ENCODE measurements at places on chromosomes 1 and 21.

DNA sequence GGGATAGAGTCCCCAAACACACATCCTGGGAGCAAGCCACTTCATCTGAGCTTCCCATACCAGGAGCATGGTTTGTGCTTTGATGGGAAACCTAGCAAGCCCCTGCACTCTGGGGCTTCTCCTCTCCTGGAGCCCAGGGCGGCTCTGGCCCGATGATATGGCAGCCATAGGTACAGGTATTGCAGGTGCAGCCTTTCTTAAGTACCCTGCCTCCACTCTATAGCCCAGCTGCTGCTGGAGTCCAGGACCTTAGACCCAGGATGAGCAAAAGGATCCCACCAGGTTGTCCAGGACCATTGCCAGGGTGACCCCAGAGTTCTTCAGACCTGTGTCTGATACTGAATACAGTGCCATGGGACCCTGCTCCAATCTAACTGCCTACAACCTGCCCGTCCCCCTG, 4.2 kb downstream of the C1orf226 start:
- no peak for DNase-seq

DNA sequence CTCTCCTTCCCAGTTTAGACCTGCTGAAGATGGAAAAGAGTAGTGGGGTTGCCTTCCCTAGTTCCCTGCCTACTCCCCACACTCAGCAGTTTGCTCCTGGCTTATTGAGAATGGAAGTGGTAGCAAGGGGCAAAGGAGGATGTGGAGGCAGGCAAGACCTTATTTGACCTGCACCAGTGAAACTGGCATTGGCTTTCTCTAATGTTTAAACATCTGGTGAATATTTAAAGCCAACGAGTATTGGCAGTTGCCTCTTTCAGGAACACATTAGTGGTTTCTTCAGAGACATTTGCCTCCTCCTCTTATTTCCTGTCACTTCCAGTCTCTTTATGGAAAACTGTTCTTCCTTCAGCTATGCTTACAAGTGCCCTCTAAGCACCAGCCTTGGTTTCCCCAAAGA, 62.4 kb upstream of the VAV3 start:
- no peak for DNase-seq

DNA sequence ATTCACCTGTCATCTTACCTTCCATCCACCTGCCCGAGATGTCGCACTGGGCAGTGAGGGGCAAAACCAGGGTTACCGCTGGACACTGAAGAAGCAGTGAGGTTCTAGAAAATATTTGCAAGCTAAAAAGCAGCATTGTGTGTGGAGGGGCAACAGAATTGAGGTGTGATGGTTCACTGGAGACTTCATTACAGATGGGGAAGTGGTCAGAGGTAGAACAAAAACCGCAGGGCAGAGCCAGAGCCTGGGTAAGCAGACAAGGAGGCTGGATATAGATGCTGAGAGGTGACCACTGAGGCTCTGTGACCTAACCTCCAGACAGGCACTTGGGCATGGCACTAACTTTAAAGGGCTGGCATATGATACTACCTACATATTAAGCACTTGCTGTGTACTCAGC, 363.9 kb upstream of the PROX1 start:
- no peak for DNase-seq

DNA sequence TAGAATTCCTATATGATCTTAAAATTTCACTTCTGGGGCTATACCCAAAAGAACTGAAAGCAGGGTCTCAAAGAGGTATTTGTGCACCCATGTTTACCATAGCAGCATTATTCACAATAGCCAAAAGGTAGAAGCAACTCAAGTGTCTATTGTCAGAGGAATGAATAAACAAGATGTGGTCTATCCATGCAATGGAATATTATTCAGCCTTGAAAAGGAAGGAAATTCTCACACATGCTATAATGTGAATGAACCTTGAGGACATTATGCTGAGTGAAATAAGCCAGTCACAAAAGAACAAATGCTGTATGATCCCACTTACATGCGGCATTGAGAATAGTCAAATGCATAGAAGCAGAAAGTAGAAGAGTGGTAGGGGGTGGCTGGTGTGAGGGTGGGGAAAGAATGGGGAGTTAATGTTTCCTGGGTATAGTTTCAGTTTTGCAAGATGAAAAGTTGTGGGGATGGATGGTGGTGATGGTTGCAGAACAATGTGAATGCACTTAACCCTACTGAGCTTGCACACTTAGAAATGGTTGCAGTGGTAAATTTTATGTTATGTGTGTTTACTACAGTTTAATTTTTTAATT, 122.4 kb downstream of the TOMM20 start:
- DNase-seq = no peak

DNA sequence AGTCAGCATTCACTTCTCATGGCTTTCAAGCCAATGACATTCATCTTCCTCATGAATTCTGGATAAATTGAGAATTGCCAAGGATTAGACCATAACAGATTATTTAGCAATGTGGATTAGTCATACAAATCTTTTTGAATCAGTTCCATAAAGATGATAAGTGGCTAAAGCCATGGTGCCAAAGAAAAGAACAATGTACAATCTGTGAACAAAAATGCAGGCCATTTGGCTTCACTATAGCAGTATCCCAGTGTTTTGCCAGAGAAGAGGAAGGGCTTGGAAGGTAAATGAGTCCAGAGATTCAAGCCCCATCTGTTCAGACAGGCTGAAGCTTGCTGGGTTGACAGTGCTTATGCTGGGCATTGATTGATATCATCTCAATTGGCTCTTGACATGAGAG, 376.4 kb upstream of the LRRC7 start:
- DNase-seq = no peak

- DNase-seq = peak; percentile 24
Observed at GRCh38 chr1:6358757-6359201, 34.8 kb downstream of the ACOT7 start.

DNA sequence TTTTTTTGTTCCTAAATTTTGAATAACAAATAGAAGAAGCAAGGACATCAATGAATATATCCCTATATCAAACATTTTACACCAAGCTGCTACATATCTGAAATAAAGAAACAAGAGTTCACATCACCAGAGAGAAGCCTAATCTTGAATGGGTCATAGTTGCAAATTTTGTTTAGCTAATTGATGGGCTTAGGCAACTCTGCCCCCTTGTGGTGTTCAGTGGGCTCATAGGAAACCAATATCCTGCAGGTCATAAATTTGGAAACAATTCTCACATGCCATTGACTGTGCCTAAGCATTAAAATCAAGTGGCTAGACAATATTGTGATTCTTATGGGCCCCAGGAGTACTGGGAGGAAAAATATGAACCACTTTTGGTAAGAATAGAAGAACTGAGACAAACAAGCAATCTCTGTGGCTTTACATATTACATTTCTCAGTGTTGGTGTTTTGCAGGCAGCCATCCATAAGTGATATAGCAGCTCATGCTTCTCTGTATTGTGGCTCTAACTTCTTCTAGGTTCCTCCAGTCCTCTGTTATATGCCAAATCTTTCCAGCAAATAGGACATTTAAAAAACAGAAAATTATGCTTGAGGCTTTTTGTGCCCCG, 1262.8 kb upstream of the PRMT6 start:
- no peak for DNase-seq
